Left renal cortex interstitium (tissue), 4 donors: ENCODE measurements at places on chromosomes 4 and X. TPM values are rescaled to one million over a fixed set of nuclear protein-coding genes. Genes with fewer than 3 reads are reported as not detected.

The NDUFC1 gene
- polyA plus RNA-seq: 92.4 TPM

The GLOD5 gene
- 1.6 TPM for polyA plus RNA-seq

The PGAM4 gene
- not detected for polyA plus RNA-seq

The SHROOM2 gene
- polyA plus RNA-seq: 20.5 TPM

The XAGE1A gene
- polyA plus RNA-seq: not detected

The LRCH2 gene
- polyA plus RNA-seq: 11.0 TPM

The ARHGAP36 gene
- 0.14 TPM for polyA plus RNA-seq
